Activated CD8-positive, alpha-beta memory T cell treated with anti-CD3 and anti-CD28 coated beads for 4 hours (primary cell): ENCODE measurements at places on chromosomes 11 and 22.

DNA sequence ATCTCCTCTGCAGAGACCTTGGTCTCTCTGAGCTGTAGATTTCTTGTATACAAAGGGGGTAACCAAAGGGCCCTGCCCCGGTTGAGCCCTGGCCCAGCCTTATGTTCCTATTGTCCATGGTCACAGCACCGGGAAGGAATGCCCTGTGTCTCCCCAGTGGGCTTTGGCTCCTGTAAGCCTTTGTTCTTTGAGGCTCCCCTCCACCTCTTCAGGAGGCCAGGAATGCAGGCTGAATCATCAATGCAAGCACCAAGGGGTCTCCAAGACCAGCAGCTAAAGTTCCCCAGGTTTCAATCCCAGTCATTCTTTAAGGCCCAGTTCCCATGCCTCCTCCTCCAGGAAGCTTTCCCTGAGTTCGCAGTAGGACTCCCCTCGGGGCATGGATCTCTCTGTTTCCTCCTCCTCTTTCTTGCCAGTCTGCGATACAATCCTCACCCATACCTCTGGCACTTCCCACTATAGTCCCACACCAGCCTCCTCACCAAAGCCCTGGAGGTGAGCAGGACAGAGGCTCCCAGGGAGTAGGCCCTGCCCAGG is 29.2 kb upstream of the KLHL35 start:
- DNase-seq: no peak

- no peak for DNase-seq
Observed at GRCh38 chr11:17845431-17845881, 110.9 kb downstream of the KCNC1 start.

GRCh38 chr11:9506489-9507276 is 45.9 kb downstream of the ZNF143 start:
- peak; percentile 63 for DNase-seq

- DNase-seq: no peak
Observed at GRCh38 chr22:36100134-36100824, 60.3 kb downstream of the APOL3 start.

- DNase-seq: no peak
Observed at GRCh38 chr11:71558996-71559395, 6.4 kb upstream of the KRTAP5-10 start.

DNA sequence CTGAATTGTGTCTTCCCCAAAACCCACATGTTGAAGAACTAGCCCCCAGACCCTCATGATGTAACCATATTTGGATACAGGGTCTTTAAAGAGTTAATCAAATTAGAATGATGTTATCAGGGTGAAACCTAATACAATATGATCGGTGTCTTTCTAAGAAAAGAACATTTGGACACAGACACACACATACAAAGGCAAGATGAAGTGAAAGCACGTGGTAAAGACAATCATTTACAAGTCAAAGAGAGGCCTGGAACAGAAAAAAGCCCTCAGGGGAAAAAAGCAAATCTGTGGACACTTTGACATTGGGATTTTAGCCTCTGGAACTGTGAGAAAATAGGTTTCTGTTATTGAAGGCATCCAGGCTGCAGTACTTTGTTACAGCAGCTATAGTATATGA is 733.4 kb downstream of the JRKL start:
- DNase-seq: no peak

- DNase-seq: no peak
Observed at GRCh38 chr11:6646071-6646470, 9.5 kb downstream of the DCHS1 start.

GRCh38 chr11:123451183-123451781 is 21.2 kb downstream of the GRAMD1B start:
- DNase-seq: no peak
